ENCODE measurements at places on chromosomes 6 and 20.

GRCh38 chr6:34004706-34005105 lies 141.2 kb downstream of the GRM4 start:
- DNase-seq, result no peak

DNA sequence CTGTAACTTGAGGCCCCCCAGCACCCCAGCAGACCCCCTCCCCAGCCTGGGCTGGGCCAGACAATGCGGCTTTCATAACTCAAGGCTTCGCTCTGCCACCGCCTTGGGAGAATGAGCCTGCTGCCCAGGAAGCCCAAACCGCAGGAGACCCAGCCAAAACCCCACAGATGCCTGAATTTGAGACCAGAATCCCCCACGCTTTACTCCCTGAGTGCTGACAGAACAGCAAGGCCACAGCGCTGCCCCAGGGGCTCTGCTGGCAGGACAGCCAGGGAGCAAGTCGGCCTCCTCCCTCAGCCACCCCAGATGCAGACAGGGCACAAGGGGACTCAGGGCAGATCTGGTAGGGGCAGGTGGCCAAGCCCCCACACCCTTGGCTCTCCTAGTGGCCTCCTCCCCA lies 2.2 kb downstream of the MDFI start:
- DNase-seq, result no peak

GRCh38 chr6:111922454-111923297 lies 49.4 kb upstream of the FYN start:
- peak; percentile 59 for DNase-seq

GRCh38 chr6:157412791-157413190 lies 31.8 kb downstream of the ZDHHC14 start:
- DNase-seq, result no peak

DNA sequence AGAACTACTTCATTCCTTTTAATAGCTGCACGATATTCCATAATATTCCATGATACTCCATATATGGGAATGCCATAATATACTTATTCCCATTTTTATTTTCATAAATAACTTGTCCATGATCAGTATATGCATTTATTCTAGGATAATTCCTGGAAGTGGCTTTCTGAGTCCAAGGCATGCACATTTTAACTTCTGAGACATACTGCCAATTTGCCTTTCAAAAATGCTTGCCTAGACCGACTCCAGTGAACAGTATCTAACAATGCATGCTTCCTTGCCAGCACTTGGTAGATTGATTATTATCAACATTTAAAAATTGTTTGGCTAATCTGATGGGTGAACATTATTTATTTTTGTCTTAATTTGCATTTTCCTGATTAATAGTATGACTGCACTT lies 54.0 kb downstream of the SPTLC3 start:
- no peak for DNase-seq

- DNase-seq, result no peak
Measured at GRCh38 chr6:43246301-43247113, 3.2 kb downstream of the TTBK1 start.

GRCh38 chr6:47130086-47130485 lies 88.0 kb upstream of the ADGRF1 start:
- DNase-seq, result no peak

GRCh38 chr6:14584450-14584849 lies 466.9 kb downstream of the CD83 start:
- DNase-seq, result no peak
